ENCODE measurements at places on chromosomes 5 and 9. TPM values are rescaled to one million over a fixed set of nuclear protein-coding genes. Genes with fewer than 3 reads are reported as not detected.

Gene ITGA1
- 23.3 TPM for total RNA-seq

Gene KIAA0825
- total RNA-seq, result 13.4 TPM

Gene CD180
- 1.2 TPM for total RNA-seq

Gene DNAH5
- total RNA-seq, result 0.20 TPM

Gene GPR150
- not detected for total RNA-seq

Gene SLC36A1
- total RNA-seq, result 3.9 TPM

Gene PCDHGB2
- total RNA-seq, result 3.3 TPM

Gene GALNT12
- 2.8 TPM for total RNA-seq

Gene FGD3
- total RNA-seq, result 5.9 TPM

Gene ERAP2
- total RNA-seq, result 2.2 TPM

Gene TNFSF15
- total RNA-seq, result 0.59 TPM

Gene UTP15
- total RNA-seq, result 19.6 TPM

Gene LPAR1
- 47.3 TPM for total RNA-seq

Gene TMEM141
- 31.9 TPM for total RNA-seq

Gene AFF4
- total RNA-seq, result 66.3 TPM

Gene MARCOL
- not detected for total RNA-seq

Gene CYLC2
- total RNA-seq, result not detected

Gene PPP2R2B
- total RNA-seq, result 2.2 TPM

Gene SH3RF2
- 9.8 TPM for total RNA-seq

Data from skin of body (tissue), 3 donors.